AG20443 (cell line): ENCODE measurements at places on chromosomes 13 and 19.

DNA sequence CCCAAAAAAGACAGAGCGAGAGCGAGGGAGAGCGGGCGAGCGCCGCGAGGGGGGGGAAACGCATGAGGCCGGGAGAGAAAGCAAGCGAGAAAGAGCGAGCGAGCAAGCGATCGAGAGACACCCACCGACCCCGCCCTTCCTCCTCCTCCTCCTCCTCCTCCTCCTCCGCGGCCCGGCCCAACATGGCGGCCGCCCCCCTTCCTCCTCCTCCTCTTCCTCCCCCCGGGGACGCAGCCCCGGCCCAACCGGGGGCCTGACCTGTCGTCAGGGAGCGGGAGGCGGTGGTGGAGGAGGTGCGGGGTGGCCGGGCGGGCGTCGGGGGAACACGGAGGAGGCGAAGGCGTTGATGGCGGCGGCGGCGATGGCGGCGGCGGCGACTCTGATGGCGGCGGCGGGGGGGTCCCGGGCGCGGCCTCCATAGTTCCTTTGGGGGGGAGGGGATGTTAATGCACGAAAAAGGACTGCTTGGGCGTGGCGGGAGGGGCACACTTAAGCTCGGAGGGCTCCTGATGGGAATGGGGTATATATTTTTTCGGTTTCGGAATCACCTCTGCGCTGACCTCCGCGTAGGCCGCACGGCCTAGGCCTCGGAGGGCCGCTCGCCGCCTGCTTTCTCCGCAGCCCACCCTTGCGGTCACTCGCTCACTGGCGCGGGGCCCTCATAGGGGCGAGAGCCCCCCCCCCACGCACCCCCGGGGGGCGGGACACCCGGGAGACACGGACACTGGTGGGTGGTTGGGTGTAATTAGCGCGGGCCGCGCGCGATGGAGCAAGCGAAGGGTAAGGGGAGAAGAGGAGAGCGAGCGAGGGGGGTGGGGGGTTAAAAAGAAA, 1.2 kb downstream of the ZC3H4 start:
- peak; percentile 78 for DNase-seq

- DNase-seq: peak; percentile 61
Measured at GRCh38 chr13:24215732-24216131, 55.2 kb downstream of the SPATA13 start.

DNA sequence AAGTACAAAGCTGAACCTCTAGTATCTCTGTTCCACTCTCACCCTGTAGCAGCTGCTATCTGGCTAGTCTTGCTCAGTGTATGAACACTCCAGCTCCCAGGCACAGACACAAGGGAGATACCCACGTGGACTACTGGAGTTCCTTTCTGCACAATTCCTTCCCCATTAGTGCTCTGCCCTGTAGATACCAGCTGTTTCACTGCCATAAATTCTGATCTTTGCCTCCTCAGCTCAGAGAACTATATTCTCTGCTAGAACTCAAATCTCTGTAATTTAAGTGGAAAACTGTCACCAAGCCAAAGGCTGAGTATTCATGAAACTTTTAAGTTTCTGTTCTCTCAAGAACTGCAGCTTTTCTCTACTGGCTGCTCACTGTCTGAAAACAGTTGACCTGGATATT, 273.7 kb downstream of the DIAPH3 start:
- DNase-seq: no peak

GRCh38 chr13:109933476-109933875, 147.1 kb upstream of the IRS2 start:
- no peak for DNase-seq

GRCh38 chr19:56993851-56994250, 125.9 kb upstream of the USP29 start:
- no peak for DNase-seq

GRCh38 chr19:1488282-1488601, 1.9 kb downstream of the PCSK4 start:
- no peak for DNase-seq

- DNase-seq: peak; percentile 35
Measured at GRCh38 chr13:76715621-76716020, 170.6 kb downstream of the KCTD12 start.

- DNase-seq: peak; percentile 10
Measured at GRCh38 chr13:34897220-34897619, 44.9 kb upstream of the NBEA start.

GRCh38 chr19:10000171-10000826, 10.0 kb downstream of the COL5A3 start:
- peak; percentile 91 for DNase-seq

DNA sequence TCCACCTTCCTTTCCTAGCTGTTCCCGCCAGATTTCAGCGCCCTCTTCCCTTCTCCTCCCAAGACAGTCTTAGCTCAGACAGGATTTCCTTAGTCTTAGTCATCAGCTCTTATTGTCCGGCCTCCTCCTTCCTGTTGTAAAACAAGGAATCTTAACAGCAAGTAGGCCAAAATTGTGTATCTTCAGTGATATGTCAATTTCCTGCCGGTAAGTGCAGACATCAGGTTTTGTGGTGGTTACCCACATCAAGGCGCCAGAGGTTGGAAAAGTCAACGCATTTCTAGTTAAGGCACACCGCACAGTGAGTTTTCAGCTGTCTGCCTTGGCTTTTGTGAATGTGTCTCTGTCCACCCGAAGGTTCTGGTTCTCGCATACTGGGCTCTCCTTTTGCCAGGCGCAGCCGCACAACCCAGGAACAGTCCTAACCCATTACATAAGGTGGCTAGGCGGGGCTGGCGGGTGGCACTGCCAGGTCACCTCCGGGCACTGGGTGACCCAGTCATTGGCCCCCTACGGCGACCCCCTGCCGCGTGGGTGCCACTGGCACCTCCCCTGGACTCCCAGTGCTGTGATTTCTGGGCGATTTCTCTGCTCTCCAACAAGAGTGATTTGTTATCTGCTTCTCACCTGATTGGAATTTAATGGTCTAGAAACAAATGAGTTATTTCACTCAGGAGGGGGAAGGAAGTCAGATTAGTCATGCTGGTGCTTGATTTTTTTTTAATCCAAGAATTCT, 12.9 kb downstream of the COL4A2 start:
- DNase-seq: peak; percentile 51

DNA sequence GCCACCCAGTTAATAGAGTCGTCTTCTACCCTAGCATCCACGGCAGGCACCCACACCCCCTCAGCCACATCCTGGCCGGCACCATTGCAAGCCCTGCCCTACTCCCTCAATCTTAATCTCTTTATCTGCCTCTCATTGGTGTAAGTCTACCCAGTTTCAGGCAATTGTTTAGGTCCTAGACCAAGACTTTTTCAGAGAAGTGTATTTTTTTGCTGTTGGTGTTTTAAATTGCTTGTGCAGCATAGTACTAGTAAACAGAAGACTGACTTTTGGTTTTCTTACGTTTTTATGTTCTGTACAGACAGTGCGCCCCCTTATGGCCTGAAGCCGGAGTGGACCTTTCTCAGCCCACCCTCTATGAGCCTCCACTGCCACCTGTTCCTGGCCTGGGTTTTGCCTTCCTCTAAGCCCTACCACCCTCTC, 2.3 kb upstream of the LCP1 start:
- no peak for DNase-seq

GRCh38 chr19:5772416-5772815, 12.1 kb downstream of the PRR22 start:
- no peak for DNase-seq

DNA sequence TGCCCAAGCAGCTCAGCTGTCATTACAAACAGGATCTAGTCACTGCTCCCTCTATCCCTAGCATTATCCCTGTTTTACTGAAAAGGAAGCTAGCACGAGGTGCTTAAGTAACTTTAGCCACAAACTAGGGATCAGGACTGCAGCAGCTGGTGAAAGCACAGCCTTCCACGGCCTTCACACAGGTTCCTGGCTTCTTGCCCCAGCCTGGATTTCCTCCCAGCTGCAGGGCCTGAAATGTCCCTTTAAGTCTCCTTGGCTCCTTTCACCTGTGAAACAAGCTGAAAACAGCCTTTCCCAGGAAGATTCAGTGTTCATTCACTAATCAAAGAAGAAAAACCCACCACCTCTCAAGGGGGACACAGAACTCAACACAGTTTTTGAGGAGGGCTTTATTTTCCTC, 754.5 kb downstream of the DIAPH3 start:
- peak; percentile 43 for DNase-seq

DNA sequence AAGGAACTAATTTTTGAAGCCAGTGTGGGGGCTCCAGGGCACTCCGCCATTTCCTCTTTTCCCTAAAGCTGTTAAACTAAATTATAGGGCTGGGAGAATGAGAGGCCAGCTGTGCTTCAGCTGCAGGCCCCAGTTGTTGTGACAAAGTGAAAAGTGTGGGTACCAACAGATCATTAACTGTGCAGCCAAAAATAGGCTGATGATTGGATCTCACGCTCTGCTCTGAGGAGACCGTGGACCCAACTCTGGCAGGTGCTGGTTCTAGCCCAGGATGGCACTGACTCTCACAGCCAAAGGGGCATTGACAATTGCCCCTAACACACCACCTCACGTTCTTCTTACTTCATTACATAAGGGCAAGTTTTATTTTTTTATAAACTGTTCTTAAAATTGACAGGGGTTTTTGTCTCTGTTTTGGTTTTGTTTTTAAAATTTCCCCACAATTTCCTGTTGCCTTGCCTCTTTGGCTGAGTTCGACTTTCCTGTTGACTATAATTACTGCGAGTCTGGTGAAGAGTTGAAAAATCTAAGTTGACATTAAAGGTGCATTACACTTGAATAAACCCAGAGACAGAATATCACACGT, 391.0 kb downstream of the FGF9 start:
- no peak for DNase-seq

GRCh38 chr19:10184636-10185035, 10.1 kb downstream of the DNMT1 start:
- no peak for DNase-seq

DNA sequence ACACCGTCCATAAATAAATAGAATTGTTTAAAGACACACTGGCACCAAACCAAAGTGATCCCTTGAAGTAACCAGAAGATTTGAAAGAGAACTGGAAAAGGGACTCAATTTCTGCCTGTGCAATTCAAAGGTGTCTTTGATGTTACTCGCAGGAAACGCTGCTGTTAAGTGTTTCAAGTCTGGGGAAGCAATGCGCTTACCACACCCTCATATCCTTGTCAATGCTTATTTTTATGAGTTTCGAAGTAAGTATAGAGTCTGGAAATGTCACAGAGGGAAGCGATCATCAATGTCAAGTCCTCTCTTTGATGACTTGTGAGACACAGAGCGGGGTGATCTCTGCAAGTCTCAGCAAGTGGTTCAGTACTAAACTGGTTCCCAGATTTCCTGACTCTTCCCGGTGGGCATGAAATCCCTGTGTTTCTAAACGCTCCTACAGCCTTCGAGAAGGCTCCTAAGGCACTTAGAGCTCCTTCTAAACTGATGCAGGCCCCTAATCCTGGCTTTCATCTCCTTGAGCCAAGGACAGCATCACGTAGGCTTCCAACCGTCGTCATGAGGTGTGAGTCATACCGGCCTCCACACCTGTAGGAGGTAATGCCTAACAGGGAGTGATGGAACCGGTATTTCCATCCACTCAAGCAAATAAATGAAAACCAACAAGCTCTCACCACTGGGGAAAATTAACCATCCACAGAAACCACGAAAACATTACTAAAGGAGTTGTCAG, 22.8 kb downstream of the SYDE1 start:
- DNase-seq: no peak

DNA sequence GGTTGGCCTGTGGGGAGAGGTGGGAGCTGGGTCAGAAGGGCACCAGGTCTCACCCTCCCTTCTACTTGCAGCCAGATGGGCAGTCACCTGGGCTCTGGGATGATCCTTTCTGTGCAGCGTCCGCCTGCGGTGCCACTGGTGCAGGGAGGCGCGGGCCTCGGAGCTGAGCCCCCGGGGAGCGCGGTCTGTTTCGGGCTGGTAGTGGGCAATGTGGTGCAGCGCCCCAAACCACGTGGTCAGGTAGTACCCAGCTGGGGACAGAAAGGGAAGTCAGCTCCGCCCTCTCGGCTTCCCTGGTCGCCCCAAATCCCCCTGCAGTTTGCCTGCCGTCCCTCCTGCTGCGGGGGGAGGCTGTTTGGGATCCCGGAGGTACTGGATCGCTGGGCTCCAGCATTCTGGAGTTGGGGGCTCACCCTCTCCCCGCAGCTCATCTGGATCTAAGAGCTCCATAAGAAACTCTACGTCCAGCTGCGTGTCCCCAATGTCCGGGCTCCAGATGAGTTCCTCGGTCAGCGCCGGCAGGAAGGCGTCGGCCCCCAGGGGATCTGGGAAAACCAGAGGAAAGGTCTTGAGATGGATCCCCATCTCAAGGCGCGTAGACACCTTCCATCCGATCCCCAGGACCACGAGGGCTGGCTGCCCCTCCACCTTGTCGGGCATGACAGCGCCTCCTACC, 8.8 kb downstream of the RINL start:
- DNase-seq: no peak

DNA sequence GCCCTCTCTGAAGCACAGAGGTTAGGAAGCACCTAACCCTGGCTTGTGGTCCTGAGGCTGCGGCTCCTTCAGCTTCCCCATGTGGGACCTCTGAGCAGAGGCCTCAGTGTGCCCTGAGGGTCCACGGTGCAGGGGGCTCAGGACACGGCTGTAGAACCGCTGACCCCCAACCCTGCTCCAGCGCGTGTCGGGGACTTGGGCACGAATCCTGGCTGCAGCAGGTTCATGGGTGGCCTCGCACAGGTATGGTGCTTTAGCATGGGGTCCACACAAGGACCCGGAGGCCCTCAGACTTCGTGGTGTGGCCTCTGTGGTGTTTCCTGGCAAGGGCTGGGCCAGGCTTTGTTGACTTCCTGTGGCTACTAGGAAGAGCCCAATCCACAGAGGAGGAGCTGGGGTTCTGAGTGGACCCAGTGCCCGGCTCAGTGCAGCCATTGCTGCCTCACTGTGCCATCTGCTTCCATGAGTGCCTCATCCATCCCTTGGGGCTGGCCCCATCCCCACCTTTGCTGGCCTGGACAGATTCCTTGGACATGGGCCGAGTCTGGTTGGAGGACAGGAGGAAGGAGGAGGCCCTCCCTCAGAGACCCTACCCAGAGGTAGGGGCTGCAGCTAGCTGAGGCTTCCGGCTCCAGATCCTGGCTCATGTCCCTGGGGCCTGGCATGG, 24.5 kb downstream of the ZBTB7A start:
- DNase-seq: no peak

GRCh38 chr19:18789883-18790565, 1.1 kb downstream of the COMP start:
- peak; percentile 88 for DNase-seq

- DNase-seq: peak; percentile 47
Measured at GRCh38 chr13:50082426-50083281, 67.4 kb downstream of the KCNRG start.

DNA sequence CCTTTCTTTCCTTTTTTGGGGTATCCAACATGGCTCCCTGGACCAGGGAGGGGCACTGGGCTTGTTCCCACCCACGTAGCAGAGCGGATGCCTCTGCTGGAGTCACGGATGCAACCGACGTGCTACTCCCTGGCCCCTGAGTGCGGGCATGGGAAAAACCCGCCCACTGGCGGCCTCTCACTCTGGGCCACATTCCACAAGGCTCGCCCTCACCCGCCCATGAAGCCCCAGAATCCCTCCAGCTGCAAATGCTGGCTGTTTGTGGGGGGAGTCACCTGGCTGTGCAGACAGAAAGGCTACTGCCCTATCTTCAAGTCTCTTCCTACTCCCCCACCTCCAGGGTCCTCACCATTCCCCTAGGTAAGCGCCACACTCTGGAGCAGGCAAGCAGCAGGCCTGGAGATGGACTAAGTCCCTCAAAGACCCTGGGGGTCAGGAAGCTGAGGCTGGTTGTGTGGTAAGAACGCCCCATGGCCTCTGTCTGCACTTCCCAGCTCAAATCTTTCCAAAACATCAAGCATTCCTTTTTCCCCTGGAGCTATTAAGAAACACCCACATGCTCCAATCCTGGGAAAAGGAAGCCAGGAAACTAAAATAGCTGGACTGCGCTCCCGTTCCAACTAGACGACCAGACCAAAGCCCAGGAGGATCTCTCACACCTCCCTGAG, 17.9 kb upstream of the EPHX3 start:
- DNase-seq: peak; percentile 93

- no peak for DNase-seq
Measured at GRCh38 chr13:108680011-108680410, 50.6 kb downstream of the MYO16 start.
